ENCODE measurements at places on chromosomes 13 and 19. TPM values are rescaled to one million over a fixed set of nuclear protein-coding genes. Genes with fewer than 3 reads are reported as not detected.

GRCh38 chr19:38028913-38029510 lies 122.0 kb downstream of the SIPA1L3 start:
- DNase-seq = no peak

DNA sequence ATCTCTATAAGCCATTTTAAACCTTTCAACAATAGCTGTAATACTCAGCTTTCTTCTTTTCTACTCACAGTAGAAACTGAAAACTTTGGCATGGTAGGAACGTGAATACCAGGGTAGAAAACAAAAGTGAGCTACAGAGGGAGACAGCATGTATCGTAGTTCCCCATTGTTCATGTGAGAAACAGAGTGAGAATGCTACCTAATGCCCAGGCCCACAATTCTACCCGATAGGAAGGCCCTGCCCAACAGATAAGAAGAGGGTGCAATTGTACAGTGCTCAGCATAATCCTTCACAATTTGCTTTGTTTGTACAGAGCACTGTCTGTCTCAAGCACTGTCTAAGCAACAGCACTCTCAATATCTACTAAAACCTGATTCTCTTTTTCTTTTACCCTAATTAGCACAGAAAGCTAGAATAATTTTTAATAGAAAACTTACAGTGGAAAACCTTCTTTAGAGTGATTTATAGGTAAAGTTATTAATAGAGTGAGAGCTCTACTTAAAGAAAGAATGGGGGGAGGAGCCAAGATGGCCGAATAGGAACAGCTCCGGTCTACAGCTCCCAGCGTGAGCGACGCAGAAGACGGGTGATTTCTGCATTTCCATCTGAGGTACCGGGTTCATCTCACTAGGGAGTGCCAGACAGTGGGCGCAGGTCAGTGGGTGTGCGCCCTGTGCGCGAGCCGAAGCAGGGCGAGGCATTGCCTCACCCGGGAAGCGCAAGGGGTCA lies 322.3 kb downstream of the EFNB2 start:
- DNase-seq = no peak

DNA sequence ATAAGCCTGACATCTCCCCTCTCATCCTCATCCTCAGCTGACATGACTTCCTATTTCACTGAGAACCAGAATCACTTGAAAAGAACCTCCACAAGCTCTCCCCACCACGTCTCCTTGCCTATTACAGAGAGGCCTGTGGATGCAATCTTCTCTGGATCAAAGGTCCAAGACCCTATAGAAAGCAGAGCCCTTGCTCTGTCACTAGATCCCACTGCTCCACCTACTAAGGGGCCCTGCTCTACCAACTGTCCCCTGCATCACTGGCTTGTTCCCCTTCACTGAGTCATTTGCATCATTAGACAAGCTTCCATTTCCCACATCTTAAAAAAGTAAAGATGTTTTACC lies 40.8 kb downstream of the RCBTB2 start:
- no peak for DNase-seq

GRCh38 chr13:75353781-75354193 lies 128.2 kb downstream of the TBC1D4 start:
- DNase-seq = no peak

SELENOV gene
- not detected for polyA plus RNA-seq

LRP3 gene
- 22.7 TPM for polyA plus RNA-seq

DNA sequence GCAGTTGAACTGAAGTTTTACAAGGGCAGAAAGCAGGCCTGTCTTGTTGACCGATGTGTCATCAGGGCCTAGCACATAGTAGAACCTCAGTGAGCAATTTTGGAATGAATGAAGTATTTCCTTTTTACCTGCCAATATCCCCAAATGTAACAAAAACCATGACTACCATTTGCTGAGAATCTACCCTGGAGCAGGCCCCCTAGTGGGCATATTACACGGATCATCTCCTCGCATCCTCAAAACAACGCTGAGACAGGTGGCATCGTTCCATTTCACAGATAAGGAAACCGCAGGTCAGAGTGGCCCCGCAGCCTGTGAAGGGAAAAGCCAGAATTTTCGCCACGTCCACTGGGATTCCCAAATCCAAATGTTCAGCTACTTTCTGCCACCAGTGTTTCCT lies 77.9 kb downstream of the CACNA1A start:
- DNase-seq = no peak

ZNF560 gene
- not detected for polyA plus RNA-seq

SIGLEC8 gene
- not detected for polyA plus RNA-seq

ONECUT3 gene
- polyA plus RNA-seq = 0.01 TPM

DNA sequence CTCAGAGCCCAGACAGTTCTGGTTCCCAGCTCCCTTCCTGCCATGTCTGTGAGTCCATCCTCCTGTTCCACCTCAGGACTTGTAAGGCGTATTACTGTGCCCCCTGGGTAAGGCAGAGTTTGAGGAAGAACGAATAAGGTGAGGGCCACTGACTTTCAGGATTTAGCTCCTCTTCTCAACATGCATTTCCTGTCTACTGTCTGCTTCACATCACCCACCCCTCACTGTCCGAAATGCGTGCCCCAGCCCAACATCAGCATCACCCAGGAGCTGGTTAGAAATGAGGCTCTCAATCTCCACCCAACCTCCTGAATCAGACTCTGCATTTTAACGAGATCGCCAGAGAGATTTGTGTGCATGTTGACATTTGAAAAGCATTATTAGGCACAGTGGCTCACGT lies 44.4 kb downstream of the IRS2 start:
- no peak for DNase-seq

TMEM255B gene
- 0.28 TPM for polyA plus RNA-seq

GRCh38 chr19:12666265-12667048 lies at the start of the genes MAN2B1 and WDR83:
TSS of gene MAN2B1 (minus strand) at chr19:12666742. CDS start at chr19:12666701, 41 bp downstream.
TSS of gene WDR83 (plus strand) at chr19:12666807. CDS start at chr19:12669791, 2,984 bp downstream.
- DNase-seq = peak; percentile 73

- no peak for DNase-seq
Observed at GRCh38 chr13:31321457-31321856, 121.7 kb downstream of the B3GLCT start.

CACNA1A gene
- 0.27 TPM for polyA plus RNA-seq

CEACAM16 gene
- polyA plus RNA-seq = 0.08 TPM

TNFAIP8L1 gene
- polyA plus RNA-seq = 5.9 TPM

GRCh38 chr19:3668331-3669081 lies 31.8 kb downstream of the PIP5K1C start:
- DNase-seq = no peak

- DNase-seq = peak; percentile 76
Observed at GRCh38 chr13:51523082-51523518, 61.2 kb upstream of the WDFY2 start.

SLC10A2 gene
- not detected for polyA plus RNA-seq

GRCh38 chr19:33434069-33434885 lies 60.8 kb downstream of the CEBPG start:
- DNase-seq = no peak

DNA sequence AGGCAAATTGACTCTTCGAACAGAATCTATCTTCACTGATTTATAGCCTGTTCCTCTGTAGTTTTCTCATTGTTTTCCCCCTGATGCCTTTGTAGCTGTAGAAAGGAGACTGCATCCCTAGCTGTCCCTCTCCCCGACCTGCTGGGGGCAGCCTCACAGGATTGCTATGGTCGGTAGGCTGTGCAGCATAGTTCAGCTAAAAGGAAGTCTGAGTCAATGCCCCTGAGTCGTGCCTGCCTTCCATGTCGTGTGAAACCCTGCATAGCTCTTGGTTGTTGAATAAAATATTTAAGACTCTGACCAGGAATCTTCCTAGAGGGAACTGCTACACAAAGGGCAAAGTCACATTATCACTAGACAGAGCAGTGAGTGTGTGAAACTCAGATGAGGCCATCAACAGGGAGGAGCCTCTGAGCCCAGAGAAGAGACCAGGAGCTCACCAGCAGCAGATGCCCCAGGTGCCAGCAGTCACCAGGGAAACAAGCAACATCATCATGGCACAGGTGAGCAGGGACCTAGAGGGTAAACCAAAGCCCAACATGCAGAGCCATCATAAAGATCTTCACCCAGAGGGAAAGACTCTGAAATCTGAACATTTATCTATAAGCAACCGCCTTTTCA lies 108.4 kb upstream of the NBEA start:
- DNase-seq = no peak

C19orf38 gene
- polyA plus RNA-seq = 0.10 TPM

CGB3 gene
- not detected for polyA plus RNA-seq

DNA sequence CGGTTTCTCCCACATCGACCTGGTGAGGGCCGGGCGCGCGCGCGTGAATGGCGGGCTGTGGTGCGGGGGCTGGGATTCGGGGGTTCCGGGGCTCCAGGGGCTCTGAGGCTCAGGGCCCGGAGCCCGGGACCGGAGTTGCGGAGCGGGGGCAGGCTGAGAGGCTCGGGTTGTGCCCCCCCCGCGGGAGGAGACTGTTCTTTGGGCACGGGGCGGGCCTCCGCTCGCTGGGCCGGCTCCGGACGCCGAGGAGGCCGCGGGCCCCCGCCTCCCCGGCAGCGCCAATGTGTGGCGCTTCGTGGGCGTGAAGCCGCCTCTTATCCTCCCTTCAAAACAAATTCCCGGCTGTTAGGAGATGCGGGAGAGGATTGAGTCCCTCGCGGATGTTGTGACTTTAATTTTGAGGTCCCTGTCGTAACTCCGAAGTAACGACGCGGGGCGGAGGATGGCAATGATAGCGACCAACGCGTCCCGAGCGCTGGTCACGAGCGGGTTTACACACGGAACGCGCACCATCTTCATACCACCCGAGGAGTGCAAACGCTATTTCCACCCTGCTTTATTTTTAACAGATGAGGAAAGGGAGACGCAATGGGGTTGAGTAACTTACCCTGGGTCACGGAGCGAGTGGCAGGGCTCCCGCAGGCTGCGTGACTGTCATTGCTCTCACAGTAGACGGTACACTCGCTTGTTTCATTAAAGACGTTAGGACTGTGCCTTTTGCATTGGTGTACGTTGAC lies 536 bp downstream of the UBA2 start:
- DNase-seq = peak; percentile 66

ZNF546 gene
- 3.7 TPM for polyA plus RNA-seq

KCNK6 gene
- polyA plus RNA-seq = 2.8 TPM

DNA sequence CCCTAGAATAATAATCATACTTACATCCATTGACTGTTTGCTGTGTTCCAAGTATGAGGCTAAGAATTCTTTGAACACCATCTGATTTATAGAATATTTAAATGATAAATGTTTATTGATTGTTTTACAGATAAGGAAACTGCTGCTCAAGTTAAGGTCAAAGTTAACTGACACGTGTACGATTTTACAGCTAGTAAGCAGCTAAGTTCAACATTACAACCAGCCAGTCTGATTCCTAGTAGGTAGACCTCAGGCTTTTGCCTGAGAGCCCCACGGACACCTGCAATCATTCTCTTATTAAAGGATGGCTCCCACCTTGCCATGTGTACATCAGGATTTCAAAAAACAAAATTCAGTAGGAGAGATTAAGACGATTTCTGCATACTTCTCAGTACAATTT lies 141.9 kb downstream of the SPRY2 start:
- DNase-seq = no peak
